NCI-H2081 treated with DMSO at 0.1 percent for 48 hours (cell line): ENCODE measurements at places on chromosomes 7 and 10.

- DNase-seq = no peak
Observed at GRCh38 chr7:11748884-11749283, 83.1 kb downstream of the THSD7A start.

DNA sequence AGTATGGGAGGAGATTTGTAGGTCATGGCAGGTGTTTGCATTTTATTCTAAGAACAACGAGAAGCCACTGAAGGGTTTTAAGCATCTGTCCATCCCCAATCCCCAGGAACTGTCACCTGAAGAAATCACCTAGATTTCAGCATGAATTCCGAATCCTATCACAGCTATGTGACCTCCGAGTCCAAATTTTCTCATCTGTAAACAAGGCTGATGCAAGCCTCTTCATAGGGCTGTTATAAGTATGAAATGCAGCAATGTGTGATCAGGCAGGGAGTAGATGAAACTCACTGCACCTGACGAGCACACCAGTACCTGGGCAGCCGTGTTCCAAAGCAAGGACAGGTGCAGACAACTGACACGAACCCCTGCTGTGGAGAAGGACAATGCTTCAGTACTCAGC, 14.0 kb downstream of the HABP2 start:
- no peak for DNase-seq

GRCh38 chr10:9851808-9852207, 1165.9 kb upstream of the CELF2 start:
- no peak for DNase-seq

DNA sequence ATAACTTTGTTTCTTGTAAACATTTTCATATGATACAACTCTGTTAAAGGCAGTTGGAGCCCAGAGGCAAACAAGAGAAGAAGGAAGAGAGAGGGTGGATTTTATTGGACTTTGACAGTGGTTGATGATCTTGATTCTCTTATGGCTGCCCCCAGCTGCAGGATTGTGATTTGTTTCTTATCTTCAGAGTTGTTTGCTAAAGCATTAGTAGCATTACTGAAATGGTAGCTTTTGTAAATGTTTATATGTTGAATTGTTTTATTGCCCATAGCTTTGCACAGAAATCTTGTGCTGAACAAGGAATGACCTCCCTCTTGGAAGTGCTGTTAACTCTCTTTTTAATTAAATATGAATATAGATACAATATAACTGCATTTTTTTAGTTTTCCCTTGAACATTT, 309.4 kb downstream of the AUTS2 start:
- DNase-seq = no peak

- DNase-seq = no peak
Observed at GRCh38 chr7:84231157-84231556, 36.6 kb upstream of the SEMA3A start.

GRCh38 chr7:33155811-33156210, 26.4 kb downstream of the BBS9 start:
- no peak for DNase-seq

GRCh38 chr7:155893664-155894063, 81.4 kb upstream of the SHH start:
- DNase-seq = no peak

- DNase-seq = no peak
Observed at GRCh38 chr10:127345231-127345965, 149.0 kb upstream of the INSYN2A start.

DNA sequence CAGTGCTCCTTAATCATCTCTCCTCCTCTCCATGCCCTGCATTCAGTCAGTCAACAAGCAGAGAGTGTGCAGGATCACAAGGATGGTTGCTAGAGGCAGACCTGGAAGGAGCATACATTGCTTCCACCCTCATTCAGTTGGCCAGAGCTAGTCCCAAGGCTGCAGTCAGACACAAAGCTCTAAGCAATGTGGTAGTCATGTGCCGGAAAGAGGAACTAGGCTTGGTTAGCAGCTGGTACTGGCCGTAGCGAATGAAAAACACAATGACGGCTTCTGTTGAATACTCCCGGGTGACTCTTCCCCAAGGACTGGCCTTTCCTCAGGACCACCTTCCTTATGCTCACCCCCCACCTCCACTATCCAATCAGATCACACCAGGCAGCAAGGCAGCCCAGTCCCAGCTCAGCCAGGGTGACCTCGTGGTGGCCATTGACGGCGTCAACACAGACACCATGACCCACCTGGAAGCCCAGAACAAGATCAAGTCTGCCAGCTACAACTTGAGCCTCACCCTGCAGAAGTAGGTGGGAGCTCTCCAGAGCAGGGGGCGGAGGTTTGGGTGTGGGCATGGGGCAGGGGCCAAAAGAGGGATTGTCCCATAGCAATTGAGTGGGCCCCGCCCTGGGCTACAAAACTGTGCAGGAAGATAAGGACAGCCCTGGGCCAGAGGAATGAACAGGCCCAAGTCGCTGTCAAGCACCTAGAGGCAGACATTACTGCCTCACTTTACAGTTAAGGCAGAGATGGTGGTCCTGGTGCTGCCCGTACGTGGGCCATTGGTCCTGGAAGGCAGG, 10.9 kb downstream of the LDB3 start:
- DNase-seq = no peak

DNA sequence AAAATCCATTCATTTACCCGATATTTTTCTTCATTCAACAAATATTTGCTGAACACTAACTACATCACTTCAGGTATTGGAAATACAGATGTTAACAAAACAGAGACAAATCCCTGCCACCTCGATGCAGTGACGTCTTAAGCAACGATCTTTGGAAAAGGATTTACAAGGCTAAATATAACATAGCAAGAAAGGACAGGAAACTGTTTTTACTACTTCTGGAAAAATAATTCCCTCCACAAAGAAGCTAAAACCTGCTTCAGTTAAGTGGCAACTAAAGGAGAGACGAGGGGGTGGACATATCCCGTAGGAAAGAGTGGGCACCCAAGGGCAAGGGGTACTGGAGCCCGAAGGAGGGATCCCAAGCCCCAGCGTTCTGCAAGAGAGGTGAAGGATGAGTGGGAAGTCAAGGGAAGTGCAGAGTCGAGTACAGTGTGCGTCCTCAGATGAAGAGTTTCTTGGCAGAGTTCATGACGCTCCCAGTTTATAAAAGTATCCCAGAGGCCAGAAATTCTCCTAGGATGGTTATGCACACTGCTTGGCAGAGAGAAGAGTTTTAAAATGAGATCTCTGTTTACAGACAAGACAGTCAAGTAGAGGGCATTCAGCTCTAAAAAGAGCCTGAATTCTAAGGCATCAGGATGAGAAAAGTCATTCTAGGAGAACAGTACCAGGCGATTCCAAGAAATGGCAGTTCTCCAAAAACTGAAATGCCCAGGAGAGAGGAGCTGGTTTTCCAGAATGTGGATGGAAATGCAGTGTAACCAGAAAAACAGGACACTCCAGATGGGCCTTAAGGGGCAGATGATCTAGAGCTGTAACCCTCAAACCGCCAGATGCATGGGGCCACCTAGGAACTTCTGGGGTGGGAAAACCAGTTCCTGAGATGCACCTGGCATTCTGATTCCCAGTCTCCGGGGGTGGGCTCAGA, 97.3 kb downstream of the GRB10 start:
- no peak for DNase-seq

DNA sequence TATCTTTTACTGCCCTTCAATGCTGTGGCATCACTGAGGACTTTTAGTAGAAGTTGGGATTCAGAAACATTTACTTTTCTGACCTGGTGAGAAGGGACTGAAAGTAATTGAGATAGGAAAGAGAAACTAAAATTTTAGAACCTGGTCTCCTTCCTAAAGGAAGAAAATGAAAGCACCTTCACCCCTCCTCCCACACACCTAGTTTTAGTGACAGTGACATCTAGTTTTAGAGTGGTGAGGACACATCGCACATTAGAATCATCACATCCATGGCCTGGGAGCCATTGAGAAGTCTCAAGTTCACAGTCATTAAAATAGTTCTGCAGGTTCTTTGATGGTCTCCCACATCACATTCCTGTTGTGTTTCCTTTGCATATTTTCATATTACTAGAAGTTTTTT, 16.1 kb downstream of the TAS2R41 start:
- no peak for DNase-seq

GRCh38 chr10:18271491-18271890, 131.3 kb downstream of the CACNB2 start:
- DNase-seq = no peak

DNA sequence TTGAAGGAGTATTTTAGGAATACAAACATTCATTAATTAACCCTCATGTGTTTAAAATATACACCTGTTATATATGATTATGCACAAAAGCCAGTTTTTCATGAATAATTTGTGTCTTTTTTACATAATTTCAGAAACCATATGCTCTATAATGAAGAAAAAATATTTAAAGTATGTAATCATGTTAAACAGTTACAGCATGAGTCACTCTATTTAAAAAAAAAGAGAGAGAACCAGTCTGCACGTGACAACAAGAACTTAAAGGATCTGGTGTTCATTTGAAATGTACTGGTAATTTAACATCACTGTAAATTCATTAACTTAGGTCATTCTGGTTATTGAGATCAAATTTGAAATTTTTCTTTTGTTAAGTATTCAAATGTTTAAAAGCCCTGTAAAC, 228.5 kb downstream of the CACNB2 start:
- DNase-seq = no peak

GRCh38 chr10:113751181-113751732, at the start of gene PLEKHS1:
PLEKHS1 (plus strand) TSS chr10:113751682; CDS start chr10:113755278, 3,596 bp downstream.
- no peak for DNase-seq

DNA sequence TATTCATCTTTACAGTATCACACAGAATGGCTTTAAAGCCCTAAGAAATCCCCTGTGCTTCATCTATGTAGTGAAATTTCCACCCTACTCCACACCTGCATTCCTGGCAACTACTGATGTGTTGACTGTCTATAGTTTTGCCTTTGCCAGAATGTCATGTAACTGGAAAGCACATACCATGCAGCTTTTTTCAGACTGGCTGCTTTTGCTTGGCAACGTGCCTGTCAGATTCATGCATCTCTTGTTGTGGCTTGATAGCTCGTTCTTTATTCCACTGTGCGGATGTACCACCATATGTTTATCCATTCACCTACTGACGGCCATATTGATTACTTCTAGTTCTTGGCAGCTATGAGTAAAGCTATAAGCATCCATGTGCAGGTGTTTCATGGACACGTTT, 30.6 kb downstream of the RBM17 start:
- no peak for DNase-seq

DNA sequence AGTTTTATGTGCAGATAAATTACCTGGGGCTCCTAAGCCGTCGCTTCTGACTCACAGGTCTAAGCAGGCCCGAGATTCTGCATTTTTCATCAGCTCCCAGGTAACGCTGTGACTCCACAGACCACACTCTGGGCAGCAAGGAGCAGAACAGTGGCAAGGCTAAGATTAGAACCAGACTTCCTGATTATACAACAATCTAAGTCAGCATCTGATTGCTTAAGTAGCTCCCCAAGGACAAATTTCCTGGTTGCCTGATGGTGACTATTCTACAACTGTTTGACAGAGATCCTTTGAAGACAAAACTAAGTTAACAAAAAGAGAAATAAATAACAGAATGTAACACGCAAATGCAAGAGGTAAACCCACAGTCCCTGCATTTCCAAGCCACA, 69.0 kb downstream of the CREB3L2 start:
- DNase-seq = no peak

- DNase-seq = no peak
Observed at GRCh38 chr7:53996876-53997275, 545.3 kb upstream of the VSTM2A start.

DNA sequence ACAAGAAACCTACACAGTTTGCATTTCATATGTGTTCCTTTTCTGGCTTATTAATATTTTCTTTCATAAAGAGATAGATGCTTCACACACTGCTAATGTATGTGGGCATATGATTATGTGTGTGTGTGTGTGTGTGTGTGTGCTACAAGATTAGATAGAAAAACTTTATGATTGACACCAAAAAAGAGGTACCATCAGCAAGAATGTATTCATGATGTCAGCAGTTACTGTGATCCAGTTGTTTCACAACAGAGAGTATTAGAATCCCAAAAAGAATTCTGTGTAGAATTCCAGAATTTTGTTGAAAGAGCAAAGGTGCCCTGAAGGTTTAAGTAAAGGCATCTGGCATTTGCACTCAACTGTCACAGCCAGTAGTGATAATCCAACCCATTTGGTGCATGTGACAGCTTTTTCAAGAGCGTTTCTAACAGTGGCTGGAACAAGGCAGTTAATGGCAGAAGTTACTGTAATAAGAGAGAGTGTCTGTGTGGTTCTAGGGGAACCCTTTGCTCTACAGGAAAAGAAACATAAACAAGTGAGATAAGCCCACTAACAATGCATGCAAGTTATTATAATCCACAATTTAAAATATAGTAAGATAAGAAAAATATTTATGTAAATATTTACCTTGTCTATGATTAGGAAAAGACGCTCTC, 16.6 kb downstream of the RELN start:
- no peak for DNase-seq

DNA sequence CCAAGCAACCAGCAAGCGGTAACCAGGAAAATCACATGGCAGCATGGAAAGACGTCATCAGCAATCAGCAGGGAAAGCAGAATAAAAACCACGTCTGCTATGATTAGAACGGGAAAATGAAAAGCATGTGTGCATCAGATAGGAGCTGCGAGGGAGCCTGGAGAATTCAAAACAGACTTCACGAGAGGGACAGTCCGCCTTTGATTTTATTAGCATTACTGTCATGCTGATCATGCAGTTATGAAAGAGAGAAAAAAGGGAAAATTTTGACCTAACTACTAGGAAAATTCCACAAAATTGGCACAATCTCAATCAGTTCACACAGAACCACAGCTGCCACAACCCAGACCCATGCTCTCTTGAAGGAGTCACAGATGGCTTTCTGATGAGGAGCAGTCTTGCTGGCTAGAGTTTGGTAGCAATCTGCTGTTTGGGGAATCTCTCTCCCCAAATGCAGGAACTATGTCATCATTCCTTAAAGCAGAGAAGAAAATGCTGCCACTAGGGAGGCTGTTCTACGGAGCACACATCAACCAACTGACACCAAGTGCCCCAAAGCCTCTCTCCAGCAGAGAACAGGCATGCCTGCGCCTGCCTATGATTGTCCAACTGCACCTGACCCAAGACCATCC, 295.9 kb downstream of the TNS3 start:
- no peak for DNase-seq

GRCh38 chr7:154858836-154859537, 143.9 kb downstream of the PAXIP1 start:
- DNase-seq = no peak

DNA sequence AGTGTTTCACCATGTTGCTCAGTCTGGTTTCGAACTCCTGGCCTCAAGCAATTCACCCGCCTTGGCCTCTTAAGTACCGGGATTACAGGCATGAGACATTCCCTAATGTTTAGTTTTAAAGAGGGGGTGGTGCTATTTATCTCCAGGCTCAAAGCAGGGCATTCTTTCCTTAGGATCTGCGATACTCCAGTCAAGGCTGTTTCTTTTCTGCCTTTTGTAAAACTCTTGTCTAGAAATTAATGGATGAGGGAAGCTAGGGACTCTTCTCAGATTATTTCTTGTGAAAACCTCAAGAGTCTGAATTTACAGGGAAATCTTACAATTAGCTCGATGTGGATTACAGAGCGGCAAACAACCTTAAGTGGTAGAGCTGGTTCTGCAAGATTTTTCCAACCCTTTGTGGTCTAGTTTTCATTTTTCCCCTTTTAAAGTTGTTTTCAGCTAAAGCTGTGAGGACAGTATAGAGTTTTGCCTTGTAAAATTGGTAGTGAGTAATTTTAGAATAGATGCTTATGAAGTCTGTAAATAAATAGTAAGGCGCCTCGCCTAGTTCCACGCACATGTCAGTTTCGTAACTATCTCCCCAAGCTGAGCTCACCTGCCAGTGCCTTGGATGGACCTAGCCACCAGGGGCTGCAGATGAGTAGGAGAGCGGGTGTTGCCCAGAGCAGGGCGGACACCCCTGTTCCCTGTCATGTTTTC, 53.1 kb downstream of the CUX1 start:
- no peak for DNase-seq
